ENCODE measurements at places on chromosomes 2 and 18.

- peak; percentile 12 for DNase-seq
Measured at GRCh38 chr2:38581193-38582147, 21.3 kb downstream of the HNRNPLL start.

DNA sequence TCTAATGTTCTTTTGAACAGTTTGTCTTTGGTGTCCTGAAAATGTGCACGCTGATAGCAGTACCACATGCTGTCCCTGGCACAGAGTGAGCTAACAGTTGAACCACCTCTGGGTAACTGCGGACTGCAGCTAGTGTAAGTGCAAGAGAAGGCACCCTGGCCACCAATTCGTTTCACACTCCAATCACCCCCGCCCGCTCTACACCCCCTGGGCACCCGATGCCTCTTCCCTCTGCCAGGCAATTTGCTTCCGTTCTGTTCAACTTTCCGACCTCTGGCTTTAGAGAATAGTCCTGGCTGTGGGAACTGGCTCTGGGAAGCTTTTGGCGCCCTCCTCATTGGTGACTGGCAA, 1.4 kb downstream of the DOCK10 start:
- DNase-seq, result peak; percentile 62

- DNase-seq, result no peak
Measured at GRCh38 chr2:10089565-10090190, 9.5 kb upstream of the CYS1 start.

DNA sequence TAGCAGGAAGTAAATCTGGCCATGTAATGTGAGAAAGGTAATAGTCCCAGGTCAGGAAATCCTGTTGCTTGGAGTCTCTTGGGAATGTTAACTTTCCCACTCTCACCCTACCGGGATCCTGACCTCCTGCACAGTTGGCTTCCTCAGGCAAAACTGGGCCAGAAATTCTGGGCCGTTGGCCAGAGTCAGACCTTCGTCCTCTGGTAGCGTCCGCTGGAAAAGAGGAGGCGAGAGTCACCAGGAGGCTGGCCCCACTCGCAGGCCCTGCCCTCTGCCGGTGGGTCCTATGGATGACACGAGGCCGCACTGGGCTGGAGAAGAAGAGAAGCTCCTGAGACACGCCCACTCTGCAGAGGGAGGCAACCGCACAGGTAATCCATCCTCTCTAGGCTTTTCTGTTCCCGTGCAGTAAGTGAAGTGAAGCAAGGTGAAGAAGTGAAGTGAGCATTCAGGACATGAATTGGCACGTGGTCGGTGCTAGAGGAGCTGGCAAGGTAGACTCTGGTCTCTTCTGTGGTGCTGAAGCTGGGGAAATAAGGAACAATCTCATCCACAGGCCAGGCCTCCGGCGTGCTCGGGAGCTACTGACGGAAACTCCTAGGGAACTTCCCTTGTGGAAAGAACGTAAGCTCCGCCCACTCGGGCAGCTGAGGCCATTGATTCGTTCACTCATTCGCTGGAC, 182.7 kb upstream of the GLI2 start:
- peak; percentile 55 for DNase-seq

DNA sequence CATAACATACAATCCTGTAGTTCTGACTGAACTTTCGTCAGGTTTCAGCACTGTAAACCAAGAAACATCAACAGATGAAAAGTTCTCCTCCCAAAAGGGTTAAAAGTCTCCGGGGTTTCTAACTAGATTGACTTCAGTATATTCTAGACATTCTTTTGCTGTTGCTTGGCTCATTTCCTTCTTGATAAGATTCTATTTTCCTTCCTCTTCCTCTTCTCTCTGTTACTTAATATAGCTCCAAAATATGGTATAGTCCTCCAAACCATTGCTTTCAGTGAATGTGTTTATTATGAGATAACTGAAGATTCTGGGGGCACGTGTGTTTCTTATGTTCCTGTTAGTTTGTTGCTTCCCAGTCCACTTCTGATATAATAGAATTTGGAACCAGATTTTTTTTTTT, 46.4 kb upstream of the MAP4K3 start:
- DNase-seq, result no peak

GRCh38 chr2:42848726-42849290, 56.4 kb upstream of the HAAO start:
- DNase-seq, result no peak

DNA sequence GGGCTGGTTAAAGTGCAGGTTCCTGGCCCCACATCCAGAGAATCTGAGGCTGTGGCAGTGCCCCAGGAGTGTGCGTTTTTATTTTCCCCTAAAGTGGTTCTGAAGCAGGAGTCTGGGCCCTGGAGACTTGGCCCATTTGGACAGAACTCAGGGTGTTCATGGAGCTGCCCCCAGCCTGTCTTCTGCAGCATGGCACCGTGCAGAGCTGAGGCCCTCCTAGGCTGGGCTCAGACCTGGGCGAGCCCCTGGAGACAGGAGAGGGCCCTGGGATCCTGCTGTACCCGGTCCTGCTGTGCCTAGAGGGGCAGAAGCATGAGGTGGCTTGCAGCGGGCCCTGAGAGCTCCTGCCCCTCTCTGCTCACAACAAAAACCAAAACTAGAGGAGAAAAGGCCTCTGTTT, 58.8 kb upstream of the B3GNT7 start:
- no peak for DNase-seq

GRCh38 chr2:206555721-206556120, 86.6 kb upstream of the FAM237A start:
- DNase-seq, result no peak

GRCh38 chr18:21321711-21322110, 79.7 kb downstream of the GREB1L start:
- no peak for DNase-seq

GRCh38 chr18:67408240-67408639, 108.3 kb downstream of the DSEL start:
- no peak for DNase-seq
